ENCODE measurements at places on chromosomes 1 and 21.

GRCh38 chr1:38291906-38292521, 245.4 kb upstream of the POU3F1 start:
- DNase-seq, result no peak

DNA sequence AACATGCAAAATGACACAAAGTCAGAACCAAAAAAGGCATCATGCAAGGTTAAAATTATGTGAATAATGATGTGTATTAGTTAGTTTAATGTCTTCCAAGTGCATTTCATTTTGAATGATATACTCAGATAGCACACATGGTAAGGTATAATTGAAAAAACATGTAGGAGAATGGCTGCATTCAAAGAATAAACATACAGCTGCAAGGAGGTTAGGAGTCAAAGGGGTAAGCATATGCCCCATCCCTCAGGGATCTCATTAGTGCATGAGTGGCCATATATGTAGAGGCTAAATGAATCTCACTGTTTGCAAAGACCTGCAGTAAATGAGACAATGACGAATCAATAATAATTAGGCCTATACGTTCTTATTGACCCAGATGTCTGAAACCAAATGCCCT, 179.7 kb upstream of the HOOK1 start:
- DNase-seq, result no peak

- DNase-seq, result no peak
Measured at GRCh38 chr1:42381280-42381673, 685 bp downstream of the RIMKLA start.

DNA sequence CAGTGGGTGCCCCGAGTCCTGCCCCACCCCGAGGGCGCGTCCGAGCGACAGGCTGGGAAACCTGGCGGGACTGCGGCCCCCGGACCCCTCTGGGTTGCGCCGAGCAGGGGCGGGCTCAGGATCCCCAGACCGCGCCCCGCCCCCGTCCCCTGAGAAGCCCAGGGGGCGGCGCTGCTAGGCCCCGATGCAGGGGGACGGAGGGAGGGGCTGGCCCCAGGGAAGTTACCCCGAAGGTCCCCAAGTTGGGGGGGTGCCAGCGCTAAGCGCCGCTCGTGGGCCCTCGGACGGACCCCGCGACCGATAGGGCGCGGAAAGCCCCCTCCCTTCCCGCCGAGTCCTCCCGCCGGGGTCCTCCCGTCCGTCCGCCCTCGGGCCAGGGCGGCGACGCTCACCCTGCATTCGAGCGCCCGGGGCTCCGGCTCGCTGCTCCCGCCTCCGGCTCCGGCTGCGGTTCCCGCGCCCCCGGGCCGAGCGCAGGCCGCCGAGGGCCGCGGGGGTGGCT, 414 bp downstream of the GPR153 start:
- DNase-seq, result no peak

GRCh38 chr1:152251391-152251790, 27.4 kb upstream of the HRNR start:
- peak; percentile 13 for DNase-seq

GRCh38 chr1:21543598-21543997, 34.4 kb downstream of the ALPL start:
- no peak for DNase-seq

DNA sequence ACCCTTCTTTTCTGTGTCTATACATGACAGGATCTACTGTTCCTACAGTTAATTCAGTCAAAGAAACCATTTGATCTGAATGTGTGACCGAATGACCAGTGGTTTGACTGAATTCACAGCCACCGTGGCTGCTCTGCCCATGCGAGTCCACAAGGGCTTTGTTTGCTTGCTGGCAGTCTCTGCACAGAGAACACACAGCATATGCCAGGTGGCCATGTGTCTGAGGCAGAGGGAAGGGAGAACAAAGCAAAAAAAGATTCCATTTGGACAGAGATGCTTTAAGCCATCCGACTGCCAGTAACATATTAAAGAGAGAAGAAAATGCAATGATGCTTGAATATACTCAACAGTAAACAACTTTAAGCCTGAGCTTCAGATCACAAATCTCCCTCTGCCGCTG, 737.8 kb upstream of the CXADR start:
- no peak for DNase-seq

GRCh38 chr1:236502972-236503639, 20.7 kb upstream of the LGALS8 start:
- DNase-seq, result peak; percentile 68

DNA sequence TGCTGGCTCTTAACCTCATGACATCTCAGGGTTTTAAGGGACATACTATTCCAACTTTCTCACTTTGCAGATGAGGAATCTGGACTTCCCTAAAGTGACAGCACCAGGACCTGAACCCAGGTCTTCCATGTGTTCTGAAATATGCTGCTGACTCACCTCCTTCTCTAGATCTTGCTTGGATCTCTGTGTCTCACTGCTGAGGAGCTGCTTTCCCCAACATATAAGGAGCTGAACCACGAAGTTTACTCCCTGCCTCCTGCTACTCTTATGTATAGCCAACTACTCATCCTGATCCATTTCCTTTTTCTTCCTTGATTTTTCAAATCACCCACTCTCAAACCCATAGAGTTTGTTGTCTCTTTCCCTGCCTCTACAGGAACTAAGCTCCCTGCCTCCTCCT, 38.2 kb downstream of the ALG14 start:
- DNase-seq, result peak; percentile 18

- peak; percentile 56 for DNase-seq
Measured at GRCh38 chr1:55926906-55927471, 652.4 kb downstream of the PLPP3 start.

DNA sequence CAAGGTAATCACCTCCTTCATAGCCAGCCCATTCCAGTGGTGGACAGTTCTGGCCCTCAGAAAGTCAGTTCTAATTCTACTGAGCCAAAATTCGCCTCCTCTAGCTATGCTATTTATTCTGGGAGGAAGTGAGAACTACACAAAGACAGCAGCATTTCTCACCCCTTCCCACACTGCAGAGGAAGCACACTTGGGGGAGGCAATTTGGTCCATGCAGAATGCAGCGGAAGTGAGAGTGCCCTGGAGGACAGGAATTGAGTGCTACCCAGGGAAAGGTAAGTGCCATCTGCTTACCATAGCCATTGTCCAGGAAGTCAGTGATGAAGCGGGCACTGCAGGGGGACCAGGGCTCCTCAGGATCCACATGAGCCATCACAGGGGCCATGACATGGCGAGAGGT, 3.7 kb downstream of the ADAMTS4 start:
- DNase-seq, result no peak

GRCh38 chr1:26126321-26127084, 14.9 kb downstream of the PDIK1L start:
- DNase-seq, result peak; percentile 87

DNA sequence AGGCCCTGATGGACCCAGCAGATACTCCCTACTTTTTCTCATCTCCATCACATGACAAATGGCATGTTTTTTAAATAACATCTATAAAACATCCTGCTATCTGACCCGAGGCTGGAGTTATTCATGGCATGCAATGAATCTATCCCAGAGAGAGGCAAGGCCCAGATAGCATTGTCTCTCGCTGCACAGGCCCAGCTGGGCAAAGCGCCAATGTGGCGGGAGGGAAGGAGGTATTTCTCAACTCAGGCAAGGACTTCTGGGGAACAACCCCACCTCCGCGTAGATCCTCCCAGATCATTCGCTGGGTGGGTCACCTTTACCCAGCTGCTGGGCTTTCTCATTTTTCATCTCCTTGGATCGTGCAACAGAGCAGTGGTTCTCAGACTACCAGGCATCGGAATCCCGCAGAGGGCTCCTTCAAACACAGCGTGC, 59.8 kb downstream of the ERG start:
- DNase-seq, result peak; percentile 87

DNA sequence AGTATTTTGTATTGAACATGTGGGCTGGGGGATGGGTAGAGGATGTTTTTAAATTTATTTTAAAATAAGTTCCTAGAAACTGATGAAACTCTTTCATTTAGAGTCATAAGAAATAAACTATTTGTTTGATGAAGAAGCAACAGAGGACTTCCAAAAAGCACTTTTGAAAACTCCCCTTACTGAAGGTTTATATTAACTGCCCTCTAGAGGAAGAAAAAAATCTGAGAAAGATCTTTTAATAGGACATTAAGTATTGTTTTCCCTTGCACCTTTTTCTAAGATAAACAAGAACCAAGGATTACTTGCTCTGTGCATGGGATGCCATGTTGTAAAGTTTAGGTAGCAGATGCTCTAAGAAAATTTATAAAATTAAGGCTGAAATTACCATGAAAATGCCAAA, 14.1 kb downstream of the DISP1 start:
- DNase-seq, result no peak

DNA sequence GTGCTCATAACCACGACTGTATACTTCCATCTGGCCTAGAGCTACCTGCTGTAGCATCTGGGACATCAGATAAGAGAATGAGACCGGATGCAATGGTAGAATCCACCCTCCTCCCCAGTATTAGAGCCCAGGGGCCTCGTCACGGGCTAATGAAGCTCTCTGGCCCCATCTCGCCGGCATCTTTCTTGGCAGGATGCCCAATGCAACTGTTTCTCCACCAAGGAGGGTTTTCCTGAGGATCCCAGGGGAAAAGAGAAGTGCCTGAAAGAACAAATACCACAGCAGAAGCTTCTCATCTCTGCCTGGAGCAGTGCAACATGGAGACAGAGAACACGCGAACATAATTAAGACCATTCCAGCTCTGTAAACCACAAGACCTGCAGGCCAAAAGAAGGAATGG, 80.0 kb downstream of the VWA5B1 start:
- DNase-seq, result peak; percentile 87

DNA sequence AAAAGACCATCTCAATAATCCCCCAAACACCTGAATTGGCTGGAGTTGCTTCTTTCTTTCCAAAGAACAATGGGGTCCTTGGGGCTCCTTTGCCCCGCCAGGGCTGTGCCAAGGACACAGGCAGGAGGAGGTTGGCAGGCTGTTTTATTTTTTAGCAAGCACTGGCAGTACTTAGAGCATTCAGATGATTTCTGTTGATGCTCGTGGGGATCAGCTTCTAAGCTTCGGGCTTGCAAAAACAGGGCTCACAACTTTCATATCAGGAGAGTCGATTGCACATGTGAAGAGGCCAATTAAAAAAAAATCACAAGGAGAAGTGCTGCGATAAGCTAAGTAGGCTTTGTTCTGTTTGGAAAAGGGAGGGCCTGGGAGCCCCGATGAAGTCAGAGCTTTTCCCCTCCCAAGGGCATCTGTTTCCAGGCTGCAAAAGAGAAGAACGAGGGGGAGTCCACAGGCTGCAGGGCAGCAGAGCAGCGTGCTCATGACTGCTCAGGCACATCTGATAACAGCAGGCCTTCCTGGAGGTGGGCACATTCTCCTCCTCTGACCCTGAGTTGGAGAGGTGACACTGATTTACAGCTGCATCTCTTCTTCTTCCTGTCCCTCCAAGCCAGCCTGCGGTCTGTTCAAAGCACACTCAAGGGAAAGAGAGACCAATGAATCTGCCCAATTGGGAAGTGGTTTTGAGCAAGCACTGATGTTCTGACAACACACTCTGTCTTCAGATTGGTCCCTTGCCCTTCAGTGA, 27.3 kb upstream of the BCAR3 start:
- peak; percentile 83 for DNase-seq

DNA sequence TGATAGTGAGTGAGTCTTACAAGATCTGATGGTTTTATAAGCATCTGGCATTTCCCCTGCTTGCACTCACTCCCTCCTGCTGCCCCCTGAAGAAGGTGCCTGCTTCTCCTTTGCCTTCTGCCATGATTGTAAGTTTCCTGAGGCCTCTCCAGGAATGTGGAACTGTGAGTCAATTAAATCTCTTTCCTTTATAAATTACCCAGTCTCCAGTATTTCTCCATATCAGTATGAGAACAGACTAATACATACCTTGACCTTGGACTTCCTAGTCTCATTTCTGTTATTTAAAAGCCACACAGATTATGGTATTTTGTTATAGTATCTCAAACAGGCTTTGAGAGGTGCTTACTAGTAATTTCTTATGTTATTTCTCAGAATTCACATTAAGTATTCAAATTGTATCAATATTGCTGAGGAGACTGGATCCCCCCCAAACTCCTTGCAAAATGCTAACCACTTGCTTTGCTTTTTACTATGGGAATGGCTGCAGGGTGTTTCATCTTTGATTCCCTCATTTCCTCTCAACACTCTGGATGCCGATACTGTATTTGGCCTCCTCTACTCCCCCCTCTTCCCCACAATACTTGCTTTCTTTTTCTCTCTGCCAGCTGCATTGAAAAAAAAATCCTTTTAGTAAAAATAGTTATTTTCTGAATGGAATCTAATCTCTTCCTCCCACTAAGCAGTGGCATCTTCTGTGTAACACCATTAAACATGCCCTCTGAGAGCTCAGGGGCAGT, 96.9 kb upstream of the WLS start:
- peak; percentile 66 for DNase-seq

DNA sequence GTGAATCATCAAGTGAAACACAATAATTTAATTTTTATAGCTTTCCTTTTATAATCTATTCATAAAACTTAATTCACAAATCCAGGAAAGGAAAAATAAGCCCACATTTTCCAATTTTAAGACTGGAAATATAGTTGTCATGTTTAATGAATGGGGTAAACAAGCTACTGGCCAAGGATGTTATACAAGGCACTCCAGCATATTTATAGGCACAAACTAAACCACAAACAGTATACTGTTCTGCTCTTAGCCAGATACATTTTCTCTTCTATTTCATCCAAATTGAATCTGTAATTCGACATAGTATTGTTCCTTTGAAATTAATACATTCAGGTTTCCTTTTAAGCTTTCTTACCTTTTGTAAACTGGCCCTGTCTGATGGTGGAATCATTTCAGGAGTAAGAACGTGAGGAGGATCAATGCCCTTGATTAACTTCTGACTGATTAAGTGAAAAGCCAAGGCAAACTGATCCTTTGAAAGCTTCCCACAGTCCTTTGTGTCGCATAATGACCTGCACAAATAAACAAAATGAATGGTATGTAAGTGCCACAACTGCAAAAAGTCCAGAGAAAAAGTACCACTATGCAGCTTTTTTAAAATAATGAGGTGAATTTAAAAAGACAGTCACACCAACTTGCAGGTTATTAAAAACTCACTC, 74.4 kb downstream of the EPS15 start:
- no peak for DNase-seq

DNA sequence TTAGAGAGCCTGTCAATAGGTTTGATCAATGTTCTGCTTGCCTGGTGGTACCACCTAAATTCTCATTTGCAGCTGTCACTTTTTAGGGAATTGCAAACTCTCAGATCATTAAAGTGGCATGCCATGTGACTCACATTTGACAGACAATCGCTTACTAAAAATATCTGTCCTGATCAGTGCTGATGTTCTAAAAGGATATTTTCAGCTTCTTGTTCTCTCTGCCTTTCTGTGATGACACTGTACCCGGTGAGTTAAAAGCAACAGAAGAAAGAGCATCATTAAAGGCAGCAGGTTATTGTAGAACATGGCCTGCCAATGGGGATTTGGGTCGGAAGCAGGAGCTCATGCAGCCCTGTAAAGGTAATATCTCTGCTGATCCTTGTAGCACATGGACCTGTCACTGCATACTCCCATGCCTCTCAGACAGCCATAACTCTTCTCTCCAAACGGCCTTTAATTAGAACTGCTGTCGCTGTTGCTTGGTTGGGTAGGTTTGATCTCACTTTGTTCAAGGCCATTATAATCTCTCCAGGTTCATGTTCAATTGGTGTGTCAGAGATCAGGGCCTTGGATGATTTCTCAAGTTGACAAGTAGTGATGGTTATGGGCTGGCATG, 441.3 kb upstream of the DEPDC1 start:
- DNase-seq, result no peak

- peak; percentile 38 for DNase-seq
Measured at GRCh38 chr1:70779571-70779970, 268.0 kb downstream of the PTGER3 start.

GRCh38 chr1:112406771-112407170, 10.8 kb downstream of the CTTNBP2NL start:
- DNase-seq, result no peak

GRCh38 chr21:45293726-45294401, 6.2 kb upstream of the POFUT2 start:
- no peak for DNase-seq

- DNase-seq, result no peak
Measured at GRCh38 chr1:226572325-226572726, 23.8 kb downstream of the STUM start.
